Stimulated activated CD8-positive, alpha-beta memory T cell treated with anti-CD3 and anti-CD28 coated beads, Interleukin-4, amount 100 ng/mL, for 1 hour (primary cell): ENCODE measurements at places on chromosomes 6 and 20.

- no peak for DNase-seq
Measured at GRCh38 chr6:48996461-48997119, 466.5 kb downstream of the MMUT start.

GRCh38 chr20:61974357-61974665, 91.4 kb downstream of the TAF4 start:
- DNase-seq, result no peak

DNA sequence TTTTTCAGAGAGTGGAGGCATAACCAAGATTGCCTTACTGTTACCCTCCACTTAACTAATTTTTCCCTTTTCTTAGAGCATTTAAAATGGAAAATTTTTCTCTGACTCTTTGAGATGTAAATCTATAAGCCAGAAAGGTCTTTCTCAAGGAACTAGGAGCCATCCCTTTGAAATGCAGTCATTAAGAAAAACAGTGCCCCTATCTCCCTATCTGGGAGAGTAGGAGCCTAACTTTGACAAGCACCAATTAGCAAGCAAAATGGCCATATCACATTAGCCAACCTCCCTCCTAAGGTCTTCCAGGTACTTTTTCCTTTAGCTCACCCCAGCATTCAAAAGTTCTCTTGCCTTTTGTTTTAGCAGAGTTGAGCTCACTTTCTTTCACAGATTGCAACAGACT, 570.5 kb downstream of the EPHA7 start:
- DNase-seq, result no peak

DNA sequence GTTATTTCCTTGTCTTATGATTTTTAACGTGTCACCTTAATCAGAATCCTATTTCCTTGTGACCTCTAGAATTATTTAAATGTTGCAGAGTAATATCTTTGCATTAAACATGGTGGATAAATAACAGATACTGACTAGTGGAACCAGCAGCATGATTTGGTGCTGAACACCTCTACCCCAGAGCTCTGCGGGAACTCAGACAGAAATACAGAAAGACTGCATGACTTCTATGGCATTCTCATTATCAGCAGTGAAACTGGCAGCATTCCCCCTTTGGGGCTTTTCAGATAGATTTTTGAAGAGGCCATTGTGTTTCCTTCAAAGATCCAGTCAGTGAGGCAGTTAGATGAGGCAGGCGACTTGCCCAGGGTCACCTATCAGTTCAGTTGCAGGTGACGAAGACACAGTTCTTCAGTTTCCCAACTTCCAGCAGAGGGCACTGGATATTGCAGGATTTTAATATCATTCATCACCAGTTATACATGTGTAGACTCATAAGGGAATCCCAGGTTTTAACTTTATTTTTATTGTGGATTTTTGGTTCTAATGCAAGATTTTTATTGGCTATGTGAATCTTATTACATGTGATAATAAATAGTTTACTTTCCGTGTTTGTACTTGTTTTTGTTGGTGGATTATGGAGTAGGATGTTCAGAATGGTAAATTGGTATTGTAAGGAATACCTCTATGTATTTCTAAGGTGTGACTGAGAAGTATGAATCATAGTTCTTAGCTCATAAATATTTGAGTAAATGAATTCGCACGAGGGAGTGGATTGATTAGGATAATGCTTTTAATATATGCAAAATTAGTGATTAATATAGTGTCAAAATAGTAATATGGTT, 81.3 kb downstream of the AFDN start:
- DNase-seq, result no peak

- no peak for DNase-seq
Measured at GRCh38 chr6:141035312-141036200, 1097.2 kb upstream of the GJE1 start.

- no peak for DNase-seq
Measured at GRCh38 chr6:111731456-111732195, 125.9 kb upstream of the TRAF3IP2 start.

DNA sequence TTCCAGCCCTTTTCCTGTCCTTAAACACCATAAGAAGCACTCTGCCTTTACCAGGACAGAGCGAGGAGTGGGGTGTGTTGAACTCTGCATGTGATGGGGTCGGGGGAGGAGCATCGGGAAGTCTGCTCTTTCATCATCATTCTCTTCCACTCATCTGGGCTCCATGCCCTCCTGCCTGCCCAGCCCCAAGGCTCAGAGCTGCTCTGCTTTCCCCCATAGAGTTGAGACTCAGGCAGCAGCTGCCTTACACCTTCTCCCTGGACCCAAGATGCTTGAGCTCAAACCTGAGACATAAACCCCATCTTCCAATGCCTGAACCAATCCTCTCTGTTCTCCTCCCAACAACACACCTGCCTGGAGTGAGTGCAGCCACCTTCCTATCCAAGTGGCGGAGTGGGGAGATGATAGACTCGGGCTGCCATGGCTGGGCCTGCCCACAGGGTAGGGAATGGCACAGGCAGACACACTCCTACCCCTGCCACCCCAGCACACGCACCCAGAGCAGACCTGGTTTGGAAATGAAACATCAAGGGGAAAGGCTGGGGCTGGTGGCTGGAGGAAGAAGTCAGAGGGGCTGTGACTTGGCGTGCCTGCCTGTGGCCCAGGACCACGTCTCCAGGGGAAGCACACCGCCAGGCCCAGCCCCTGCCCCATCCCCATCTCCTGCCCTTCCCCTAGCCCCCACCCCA, 28.4 kb downstream of the TFEB start:
- DNase-seq, result no peak

DNA sequence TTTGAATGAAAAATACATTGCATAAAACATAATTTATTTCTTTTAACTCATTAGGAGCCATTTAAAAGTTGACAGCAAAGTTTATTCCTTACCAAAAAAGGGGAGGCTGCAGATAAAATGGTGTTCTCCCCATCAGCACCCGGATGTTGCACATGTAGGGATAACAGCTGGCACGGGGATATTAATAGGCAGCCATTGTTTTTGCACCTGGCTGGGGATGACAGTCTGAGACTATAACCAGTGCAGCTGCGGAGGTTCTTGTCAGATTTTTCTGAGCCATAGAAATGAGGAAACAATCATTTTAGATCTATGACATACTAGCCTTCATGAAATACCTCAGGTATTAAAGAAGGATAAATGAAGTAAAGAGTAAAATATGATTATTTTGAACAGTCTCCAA, 20.1 kb upstream of the HECA start:
- DNase-seq, result no peak

GRCh38 chr6:148085631-148086331, 256.9 kb upstream of the SASH1 start:
- no peak for DNase-seq

DNA sequence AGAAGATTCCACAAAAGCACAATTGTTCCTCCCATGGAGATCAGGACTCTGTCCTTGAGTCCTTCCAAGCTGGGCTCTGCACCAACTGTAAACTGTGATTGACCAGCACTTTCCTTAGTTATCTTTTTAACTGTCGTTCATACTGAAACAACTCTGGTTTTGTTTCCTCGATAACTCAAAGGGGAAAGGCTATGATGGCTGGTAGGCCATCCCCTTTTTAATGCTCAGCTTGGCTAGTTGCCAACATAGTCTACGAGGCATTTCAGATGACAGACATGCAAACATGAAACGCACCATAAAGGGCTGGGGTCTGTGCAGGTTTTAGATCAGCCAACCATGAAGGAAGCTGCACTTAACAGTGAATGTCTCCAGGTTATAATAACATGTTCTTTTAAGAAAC, 497.1 kb upstream of the ARID1B start:
- no peak for DNase-seq

DNA sequence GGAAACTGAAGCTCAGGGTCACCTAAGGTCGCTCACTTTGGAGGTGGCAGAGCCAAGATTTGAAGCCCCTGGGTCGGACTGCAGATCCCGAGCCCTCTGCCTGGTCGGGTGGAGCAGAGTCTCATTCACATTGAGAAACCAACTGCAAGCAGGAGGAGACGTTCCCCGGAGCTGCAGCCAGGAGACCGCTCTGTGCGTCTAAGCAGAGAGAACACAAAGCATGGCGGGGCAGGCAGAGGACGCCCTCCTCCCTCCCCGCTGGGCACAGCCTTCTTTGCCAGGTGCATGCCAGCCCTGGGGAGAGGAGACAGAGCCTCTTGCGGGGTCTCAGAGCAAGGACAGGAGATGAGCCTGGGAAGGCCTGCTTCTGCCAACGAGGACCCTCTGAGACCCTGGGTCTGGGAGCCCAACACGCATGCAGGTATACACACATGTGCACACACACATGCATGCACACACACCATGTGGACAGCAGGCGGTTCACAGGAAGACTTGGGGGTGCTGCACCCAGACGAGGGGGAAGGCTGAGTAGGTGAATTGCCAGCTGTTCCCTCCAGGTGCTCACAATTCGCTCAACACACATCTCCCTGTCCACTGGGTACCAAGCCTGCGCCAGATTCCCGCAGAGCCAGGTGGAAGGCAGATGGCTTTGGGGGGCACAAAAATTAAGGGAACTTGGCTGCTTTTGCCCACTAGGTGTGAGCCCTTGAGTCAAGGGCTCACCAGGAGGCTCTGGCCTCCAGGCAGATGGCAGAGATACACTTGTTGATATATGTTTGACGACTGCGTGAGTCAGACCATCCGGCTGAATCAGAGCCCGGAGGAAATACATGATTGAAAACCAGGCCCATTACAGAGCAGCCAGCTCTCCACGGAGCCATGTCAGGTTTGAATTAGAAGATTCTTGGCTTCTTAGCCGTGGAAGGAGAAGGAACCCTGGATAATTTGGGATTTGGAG, 5.5 kb upstream of the NTSR1 start:
- no peak for DNase-seq

- DNase-seq, result no peak
Measured at GRCh38 chr6:105304366-105304765, 98.5 kb downstream of the PREP start.
